H9 (cell line): ENCODE measurements at places on chromosomes 1 and 21. TPM values are rescaled to one million over a fixed set of nuclear protein-coding genes. Genes with fewer than 3 reads are reported as not detected.

- no peak for DNase-seq
Measured at GRCh38 chr1:54456921-54457529, 50.8 kb upstream of the SSBP3 start.

- no peak for DNase-seq
Measured at GRCh38 chr1:63817152-63817667, 43.4 kb downstream of the ROR1 start.

- no peak for DNase-seq
Measured at GRCh38 chr1:42096554-42096953, 56.7 kb upstream of the GUCA2B start.

- no peak for DNase-seq
Measured at GRCh38 chr1:10914056-10914455, 98.4 kb upstream of the TARDBP start.

The CFAP126 gene
- total RNA-seq = not detected in 2 replicates

- no peak for DNase-seq
Measured at GRCh38 chr1:28927266-28927647, 12.9 kb downstream of the EPB41 start.

DNA sequence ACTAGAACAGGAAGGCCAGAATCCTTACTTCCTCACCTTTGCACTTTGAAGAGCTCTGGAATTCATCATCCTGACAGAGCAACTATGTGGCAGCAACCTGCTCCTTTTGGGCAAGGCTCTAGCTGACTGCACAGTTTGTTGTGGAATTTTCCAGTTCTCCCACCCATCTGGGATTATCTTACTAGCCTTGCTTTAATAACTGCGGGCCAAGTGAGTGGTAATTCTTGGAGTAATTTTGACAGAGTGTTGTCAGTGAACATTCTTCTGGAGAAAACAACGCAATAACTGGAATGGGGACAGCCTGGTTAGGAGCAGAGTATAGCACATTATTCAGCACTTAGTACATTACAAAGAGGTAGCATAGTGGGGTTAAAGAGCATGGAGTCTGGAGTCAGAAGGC is 75.3 kb downstream of the NTMT2 start:
- DNase-seq = no peak

- no peak for DNase-seq
Measured at GRCh38 chr1:226949401-226949800, 9.3 kb downstream of the COQ8A start.

The FCRL1 gene
- not detected in 2 replicates for total RNA-seq
